ENCODE measurements at places on chromosomes 7 and 10.

DNA sequence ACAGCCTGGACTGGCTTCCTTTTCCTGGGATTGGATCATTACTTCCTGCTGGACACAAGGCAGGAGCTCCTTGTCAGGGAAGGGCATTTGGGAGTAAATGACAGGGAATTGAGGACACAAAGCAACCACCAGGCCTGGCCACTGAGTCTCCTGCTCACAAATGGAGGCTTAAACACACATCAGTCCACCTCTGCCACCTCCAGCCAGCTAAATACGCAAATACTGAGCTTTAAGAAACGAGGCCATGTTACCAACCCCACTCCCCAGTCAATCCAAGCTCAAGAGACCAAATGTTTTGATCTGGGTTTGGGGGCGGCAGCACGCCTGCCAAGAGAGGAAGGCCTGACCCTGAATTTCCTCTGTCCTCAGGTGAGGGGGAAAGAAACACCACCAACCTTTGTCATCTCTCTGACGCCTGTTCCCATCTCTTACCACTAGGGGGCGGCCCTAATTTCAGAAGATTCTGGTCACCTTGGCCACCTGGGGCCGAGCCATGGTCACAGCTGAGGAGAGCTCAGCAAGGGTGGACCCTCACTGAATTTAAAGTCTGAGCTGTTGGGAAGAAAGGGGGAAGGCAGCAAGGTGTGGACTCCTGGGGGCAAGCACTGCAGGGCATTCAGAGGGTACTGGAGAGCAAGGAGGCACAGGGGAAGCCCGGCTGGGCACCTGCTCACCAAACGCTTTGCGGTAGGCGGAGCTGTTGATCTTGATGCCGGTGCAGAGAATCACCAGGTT lies 16.5 kb downstream of the AIFM2 start:
- peak; percentile 58 for ATAC-seq

DNA sequence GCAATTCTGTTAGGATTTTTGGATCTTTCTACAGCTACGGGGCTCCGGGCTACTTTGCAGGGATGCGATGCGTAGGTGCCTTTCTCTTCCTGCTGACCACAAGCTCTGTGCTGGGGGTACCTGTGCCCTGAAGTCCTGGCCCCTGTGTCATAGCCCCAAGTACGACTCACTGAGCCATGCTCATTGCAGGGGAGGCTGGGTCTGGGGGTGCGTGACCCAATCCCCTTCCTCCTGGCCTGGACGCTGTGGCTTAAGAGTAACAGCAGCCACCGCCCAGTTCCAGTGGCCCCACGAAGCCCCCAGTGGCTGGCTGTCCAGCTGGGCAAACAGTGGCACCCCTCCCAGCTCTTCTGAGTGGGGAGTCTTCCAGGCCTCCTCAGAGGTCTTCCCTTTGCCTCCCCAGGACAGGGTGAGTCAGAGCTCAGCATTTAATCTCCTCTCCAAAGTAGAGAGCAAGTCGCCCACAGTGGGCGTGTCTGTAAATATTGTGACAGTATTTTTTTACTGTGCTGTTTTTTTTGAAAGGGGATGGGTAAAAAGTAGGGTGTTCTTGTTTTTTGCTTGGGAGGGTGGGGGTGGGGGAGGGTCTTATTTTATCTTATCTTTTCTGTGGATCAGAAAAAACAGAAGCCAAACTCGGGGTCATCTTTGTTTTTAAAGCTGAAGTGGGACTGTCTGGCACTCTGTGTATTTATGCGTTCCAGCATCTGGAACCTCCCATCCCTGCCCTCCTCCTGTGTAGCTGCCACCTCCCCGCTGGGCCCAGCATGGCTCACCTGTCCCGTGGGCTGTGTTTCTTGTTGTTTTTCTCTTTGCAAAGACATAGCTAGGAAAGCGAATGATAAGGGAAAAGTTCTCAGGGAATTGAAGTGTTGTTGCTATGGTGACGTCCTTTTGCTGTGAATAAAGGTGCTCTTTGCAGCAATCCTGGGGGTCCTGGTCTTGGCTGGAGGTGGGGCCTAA lies 8.2 kb downstream of the LFNG start:
- ATAC-seq: peak; percentile 24

GRCh38 chr7:24052572-24053260 lies 231.3 kb upstream of the NPY start:
- ATAC-seq: no peak

GRCh38 chr7:99733448-99733847 lies 1.5 kb downstream of the CYP3A7 start:
- no peak for ATAC-seq

- ATAC-seq: no peak
Measured at GRCh38 chr7:38129579-38129978, 48.5 kb upstream of the STARD3NL start.

DNA sequence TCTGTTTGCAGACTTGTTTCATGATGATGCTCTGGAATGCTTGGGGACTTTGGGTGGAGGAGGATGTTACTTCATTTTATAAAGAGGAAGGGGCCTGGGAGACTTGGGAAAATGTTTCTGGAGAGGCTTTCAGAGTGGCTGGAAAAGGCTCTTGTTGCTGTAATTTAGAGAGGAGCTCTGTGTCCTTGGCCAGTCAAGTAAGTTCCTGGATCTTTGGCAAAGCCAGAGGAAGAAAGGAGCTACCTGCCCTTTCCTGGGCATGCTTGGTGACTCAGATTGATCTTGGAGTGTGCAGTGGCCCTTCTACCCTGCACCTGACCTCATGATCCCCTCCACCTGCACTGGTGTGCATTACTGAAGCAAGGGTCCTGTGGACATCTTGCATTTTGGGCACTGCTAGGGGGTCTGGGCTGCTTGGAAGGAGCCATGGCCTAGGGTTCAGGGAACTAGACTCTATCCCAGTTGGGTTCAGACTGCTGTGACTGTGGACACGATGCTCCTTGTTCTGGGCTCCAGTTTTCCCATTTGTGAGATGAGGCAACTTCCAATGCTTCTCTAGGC lies 56.1 kb downstream of the ADCYAP1R1 start:
- no peak for ATAC-seq

DNA sequence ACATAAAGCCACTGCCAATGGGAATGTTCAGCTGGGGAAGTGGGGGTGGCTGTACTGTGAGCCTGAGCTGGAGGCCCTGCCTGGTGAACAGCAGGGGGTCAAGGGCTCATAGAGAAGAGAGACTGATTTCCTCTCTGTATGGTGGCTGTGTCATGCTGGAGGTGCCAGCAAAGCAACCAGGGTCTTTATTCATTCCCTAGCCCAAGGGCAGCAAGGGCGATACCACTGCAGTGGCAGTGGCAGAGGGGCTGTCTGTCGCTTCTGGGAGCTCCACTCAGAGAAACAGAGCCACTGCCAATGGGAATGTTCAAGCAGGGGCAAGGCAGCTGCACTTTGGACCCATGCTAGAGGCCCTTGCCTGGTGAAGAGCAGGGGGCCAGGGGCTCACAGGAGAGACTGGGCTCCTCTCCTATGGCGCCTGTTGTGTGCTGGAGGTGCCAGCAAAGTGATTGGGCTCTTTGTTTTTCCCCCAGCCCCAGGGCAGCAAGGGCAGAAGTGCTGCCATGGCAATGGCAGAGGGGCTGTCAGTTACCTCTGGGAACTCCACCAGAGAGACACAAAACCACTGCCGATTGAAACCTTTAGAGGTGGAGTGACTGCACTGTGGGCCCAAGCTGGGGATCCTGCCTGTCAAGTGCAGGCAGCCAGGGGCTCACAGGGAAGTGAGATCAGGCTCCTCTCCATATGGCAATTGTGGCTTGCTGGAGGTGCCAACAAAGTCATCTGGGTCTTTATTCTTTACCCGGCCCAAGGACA lies 545.1 kb downstream of the SH2D4B start:
- ATAC-seq: no peak

GRCh38 chr7:117819558-117819957 lies 53.7 kb downstream of the CTTNBP2 start:
- ATAC-seq: no peak

- no peak for ATAC-seq
Measured at GRCh38 chr7:138630059-138630610, 71.0 kb downstream of the SVOPL start.
